Activated naive CD4-positive, alpha-beta T cell (primary cell): ENCODE measurements at places on chromosomes 5 and 9.

DNA sequence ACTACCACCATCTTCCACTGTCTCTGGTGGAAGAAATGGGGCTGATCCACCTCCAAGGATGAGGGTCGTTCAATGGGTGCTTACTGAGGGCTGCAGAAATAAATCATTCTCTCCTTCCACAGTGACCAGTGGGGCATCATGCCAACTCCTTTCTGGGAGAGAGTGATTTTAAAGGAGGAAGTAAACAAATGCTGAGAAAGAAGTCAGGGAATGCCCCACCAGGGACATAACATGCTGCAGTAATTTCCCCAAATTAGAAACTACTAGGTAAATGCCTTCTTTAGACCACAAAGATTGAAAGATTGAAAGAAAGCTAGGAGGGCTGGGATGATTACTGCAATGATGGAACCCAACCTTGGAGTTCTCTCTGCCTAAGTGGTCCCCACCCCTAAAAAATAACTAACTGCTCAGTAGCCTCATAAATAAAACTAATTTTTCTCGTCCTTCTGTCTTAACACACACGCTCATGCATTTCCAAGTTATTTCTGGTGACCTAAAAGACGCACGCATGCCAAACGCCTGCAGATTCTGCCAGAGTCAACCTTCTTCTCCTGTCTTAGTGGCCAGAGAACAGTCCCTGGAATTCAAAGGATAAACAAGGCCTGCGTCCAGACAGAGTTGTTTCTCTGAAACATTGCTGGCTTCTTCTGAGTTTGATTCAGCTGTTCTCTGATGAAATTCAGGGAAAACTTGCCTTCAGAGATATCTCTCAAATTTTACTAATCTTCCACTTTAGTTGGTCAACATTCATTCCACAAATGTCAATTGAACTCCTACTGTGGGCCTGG is 250.0 kb downstream of the NR3C1 start:
- DNase-seq: no peak

GRCh38 chr5:155021842-155022241 is 8.3 kb downstream of the KIF4B start:
- DNase-seq: no peak

DNA sequence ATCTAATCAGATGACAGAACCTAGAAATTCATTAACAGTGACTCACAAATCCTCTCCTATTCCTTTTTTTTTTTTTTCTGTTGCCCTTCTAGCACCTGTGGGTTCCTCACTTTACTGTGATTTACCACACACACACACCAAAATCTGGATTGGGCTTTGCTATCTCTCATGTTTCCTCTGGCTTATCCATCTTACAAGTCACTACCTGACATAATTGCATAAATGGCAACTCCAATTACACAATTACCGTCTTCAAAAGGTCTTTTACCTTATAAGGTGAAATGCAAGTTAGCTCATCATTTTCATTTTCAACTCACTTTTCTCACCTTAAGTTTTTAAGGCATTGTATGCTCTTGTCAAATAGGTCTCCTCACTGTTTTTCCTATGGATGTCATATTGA is 426.3 kb upstream of the MEF2C start:
- DNase-seq: no peak

DNA sequence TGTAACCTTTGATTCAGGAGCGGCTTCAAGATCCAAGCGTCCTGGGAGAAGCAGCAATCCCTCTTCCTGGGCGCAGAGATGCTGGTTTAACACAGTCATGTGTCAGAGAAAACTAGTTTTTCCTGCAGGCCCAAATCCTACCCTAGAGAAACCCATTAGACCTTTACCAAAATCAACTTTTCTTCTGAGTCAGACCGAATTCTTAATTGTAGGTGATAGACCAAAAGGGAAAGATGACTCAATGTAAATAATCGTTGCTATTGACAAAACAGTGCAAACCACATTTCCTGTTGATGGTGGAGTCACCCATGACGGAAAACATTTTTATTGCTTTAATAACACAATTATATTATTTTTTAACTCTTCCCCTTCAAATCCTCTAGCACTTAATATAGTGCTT is 40.1 kb downstream of the SLC1A1 start:
- DNase-seq: no peak

GRCh38 chr5:33153831-33154230 is 286.9 kb upstream of the TARS1 start:
- no peak for DNase-seq

DNA sequence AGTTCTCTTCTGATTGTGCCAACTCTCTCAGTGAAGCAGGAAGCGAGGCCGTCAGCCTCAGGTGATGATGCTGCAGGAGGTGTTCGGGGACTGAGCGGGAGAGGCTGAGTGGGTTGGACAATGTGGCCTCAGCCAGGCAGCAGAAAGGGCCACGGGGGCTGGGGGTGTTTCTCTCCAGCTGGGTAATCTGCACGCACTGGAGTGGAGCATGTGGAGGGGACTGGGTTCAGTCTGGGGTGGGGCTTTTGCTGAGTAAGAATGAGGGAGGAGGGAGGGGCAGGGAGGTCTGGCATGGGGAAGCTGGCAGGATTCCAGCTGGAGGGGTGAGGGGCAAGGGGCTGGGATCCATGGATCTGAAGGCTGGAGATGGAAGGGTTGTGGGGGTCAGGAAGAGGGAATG is 60.8 kb upstream of the PHYKPL start:
- no peak for DNase-seq

DNA sequence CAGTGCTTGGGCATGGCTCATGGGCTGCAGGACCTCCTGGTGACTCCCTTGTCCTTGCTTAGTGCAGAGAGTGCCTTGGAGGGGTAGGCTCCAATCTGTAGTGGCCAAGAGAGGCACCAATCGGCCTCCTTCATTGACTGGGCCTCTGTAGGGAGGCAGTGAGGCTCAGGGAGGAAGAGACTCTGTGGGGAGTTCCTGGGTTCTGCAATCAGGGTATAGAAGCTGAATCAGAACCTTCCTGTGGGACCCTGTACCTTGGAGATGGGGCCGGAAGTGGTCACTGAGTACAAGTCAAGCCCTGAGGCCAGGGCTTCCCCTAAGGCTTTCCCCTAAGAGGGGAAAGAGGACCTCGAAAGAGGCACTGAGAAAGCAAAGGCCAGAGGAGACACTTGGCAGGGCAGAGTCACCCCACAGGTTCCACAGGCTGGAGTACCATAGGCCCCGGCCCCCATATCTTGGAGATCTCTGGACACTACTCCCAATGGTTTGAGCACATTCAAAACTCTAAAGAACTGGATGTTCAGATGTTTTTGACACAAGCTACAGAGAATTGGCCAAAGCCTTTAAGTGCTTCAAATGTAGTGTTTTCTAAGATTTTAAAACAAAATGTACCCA is 190.5 kb downstream of the HSPA4 start:
- DNase-seq: no peak
